ENCODE measurements at places on chromosomes 4 and X.

DNA sequence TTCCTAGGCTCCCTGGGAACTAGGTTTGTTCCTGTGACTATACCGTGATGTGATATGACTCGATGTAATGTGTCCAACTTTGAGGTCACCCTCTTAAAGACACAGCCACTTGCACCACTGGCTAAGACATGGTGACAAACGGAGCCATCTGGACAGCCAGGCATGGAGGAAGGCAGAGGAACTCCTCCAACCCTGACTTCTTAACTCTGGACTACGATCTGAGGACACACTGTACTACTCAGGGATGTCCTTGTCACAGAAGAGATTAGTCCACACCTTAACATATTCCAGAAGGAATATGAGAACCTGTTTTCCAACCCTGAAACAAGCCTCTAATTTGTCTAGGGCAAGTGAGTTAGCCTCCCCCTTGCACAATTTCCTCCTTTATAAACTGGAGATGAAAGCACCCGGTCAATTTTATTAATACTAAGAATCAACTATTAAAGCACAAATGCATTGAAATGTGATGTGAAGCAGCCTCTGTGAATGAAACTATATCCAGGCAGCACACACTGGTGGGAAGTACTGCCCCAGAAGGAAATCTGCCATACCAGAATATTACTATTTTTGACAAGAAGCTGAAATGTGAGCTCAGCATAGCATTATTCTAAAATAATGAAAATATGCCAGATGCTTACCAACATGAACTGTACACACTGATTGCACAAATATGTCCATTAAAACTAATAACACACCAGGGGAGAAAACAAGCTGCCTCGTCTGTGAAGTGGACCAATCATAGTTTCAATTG lies 47.3 kb downstream of the TSPAN5 start:
- DNase-seq: no peak

DNA sequence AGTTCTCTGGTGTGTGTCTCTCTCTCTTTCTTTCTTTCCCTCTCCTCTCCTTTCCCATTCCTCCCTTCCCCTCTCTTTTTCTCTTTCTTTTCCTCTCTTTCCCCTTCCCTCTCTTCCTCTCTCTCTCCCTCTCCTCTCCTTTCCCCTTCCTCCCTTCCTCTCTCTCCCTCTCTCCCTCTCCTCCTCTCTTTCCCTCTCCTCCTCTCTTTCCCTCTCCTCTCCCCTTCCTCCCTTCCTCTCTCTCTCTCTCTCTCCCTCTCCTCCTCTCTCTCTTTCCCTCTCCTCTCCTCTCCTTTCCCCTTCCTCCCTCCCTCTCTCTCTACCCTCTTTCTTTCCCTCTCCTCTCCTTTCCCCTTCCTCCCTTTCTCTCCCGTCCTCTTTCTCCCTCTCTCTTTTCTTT lies 12.4 kb upstream of the EOLA1 start:
- DNase-seq: no peak

GRCh38 chrX:153608806-153609205 lies 9.9 kb upstream of the CCNQ start:
- no peak for DNase-seq

DNA sequence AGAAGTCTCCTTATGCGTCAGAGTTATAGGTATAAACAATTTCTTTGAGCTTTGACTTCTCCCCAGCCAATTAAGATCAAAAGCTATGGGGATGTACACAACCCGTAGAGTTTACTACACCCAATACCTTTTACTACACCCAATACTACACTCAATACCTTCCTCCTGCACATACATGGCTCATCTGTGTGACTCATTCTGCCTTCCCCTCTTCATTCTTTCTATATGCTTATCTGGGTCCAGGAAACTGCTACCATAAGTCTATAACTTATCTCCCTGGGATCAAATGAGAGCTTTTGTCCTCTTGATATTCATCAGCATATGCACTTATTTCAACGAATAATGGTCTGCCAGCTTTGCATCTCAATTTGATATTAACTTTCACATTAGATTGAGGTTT lies 28.2 kb downstream of the ANKRD50 start:
- DNase-seq: no peak

DNA sequence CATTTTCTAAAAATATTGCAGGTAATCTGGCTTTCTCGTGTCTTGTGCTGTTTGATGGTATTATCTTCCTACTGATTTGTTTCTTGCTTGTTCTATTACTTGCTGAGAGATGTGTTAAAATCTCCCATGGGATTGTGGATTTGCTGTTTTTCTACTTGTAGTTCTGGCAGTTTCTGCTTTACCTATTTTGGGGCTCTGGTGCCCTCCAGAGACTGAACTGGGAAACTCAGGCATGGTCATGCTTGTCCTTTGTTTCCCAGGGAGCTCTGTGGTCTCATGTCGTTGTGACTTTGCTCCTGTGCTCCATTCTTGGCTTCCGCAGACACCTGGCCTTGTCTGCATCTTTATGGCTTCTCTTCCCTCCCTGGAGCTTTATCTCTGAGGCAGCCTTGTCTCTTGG lies 39.5 kb downstream of the NSD2 start:
- peak; percentile 46 for DNase-seq

DNA sequence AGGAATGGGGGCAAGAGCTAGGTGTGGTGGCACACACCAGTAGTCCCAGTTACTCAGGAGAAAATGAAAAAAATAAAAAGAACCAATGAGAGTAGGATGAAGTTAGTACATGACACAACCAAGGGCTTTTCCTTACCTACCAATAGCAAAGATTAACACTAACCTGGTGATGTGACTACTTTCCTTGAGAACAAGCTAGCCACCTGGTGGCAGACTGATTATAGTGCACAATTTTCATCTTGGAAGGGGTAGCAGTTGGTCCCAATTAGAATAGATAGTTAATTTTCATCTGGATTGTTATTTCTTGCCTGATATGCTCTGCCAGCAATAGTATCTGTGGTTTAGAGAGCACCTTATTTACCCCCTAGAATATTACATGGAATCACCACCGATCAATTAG lies 1216.8 kb upstream of the PABPC4L start:
- DNase-seq: no peak

DNA sequence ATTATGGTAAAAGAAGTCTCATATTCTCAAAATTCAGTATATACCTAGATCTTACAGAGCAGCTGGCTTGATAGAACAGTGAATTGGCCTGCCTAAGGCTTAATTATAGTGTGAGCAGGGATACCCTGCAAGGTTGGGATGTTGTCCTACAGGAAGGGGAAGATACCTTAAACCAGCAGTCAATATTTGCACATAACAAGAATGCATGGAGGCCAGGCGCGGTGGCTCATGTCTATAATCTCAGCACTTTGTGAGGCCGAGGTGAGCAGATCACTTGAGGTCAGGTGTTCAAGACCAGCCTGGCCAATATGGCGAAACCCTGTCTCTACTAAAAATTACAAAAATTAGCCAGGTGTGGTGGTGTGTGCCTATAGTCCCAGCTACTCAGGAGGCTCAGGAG lies 58.7 kb upstream of the ABCG2 start:
- DNase-seq: no peak

DNA sequence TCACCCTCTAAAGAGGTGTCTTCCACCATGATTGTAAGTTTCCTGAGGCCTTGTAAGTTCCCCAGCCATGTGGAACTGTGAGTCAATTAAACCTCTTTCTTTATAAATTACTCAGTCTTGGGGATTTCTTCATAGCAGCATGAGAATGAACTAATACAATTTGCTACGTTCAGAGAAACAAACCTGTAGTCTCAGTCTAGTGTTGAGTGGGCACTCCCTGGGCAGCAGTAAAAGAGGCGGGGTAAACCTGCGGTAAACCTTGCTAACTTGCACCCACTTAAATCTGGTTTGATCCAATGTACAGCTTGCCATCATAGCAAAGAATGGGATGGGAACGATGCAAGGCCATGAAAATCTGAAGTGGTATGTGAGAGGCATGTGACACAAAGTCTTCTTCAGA lies 22.4 kb downstream of the GRXCR1 start:
- no peak for DNase-seq

DNA sequence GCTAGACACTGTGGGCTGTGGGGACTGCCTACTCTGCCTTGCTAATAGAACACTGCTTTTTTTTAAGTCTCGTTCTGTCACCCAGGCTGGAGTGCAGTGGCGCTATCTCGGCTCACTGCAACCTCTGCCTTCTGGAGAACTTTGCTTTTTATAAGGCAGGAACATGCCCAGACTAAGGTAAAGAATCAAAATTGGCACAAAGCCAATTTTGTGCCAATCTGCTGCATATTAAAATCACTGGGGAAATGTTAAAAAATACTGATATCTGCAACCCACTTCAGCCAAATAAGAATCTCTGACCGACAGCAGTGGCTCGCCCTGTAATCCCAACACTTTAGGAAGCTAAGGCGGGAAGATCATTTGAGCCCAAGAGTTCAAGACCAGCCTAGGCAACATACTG lies 36.5 kb upstream of the CEP135 start:
- DNase-seq: no peak

DNA sequence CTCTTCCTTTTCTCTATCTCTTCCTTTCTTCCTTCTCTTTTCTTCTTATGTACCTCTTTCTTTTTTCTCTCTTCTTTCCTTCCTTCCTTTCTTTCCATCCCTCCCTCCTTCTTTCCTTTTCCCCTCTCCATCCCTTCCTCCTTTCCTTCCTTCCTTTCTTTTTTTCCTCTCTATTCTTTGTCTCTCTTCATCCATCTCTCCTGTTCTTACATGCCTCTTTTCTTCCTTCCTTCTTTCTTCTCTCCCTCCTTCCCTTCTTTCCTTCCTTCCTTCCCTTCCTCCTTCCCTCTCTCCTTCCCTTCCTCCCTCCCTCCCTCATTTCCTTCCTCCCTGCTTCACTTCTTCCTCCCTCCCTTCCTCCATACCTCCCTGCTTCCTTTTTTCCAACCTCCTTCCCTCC lies 19.2 kb upstream of the XG start:
- DNase-seq: no peak

DNA sequence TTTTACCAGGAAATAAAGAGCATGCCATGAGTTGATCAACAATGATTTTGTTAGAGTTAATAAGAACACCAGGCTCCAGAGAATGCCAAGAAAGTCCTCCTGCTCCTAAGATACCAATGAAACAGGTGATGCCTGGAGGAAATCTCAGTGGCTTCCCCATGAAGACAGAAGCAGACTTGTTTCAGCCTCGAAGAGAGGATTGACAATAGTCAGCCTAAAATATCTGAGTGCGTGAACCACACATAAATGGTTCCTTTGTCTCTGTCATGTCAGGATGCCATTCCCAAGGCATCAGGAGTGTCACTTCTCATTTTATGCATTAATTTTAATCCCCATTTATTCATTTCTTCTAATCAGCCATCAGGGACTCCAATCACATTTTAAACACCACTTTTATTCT lies 69.6 kb downstream of the PHOX2B start:
- DNase-seq: no peak

DNA sequence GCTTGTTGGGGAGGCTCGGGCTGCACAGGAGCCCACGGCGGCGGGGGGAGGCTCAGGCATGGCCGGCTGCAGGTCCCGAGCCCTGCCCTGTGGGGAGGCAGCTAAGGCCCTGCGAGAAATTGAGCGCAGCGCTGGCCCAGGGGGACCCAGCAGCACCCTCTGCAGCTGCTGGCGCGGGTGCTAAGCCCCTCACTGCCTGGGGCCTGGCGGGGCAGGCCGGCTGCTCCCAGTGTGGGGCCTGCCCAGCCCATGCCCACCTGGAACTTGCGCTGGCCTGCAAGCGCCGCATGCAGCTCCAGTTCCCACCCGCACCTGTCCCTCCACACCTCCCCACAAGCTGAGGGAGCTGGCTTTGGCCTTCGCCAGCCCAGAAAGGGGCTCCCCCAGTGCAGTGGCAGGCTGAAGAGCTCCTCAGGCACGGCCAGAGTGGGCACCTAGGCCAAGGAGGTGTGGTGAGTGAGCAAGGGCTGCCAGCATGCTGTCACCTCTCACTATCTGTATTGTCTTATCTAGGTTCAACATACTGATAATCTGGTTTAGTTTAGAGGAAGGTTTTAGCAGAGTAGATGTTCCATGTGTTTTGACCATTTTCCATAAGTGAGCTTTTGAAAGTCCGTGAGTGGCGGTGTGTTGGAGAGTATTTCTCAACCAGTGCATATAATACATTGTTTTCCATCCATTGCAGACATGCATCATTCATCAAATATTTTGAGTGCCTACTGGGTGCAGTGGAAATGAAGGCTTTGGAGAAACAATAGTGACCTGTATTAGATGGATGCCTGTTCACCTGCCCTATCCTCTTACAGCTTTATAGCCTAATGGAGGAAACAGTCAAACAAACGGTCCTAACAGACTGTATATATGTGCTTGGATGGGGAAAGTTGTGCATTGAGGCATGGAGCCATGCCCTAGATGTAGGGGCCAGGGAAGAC lies 13.1 kb downstream of the PI4K2B start:
- no peak for DNase-seq

DNA sequence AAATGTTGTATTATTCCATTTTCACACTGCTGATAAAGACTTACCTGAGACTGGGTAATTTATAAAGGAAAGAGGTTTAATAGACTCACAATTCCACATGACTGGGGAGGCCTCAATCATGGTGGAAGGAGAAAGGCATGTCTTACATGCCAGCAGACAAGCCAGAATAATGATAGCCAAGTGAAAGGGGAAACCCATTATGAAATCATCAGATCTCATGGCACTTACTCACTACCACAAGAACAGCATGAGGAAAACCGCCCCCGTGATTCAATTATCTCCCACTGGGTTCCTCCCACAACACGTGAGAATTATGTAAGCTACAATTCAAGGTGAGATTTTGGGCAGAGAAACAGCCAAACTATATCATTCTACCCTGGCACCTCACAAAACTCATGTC lies 2535.1 kb downstream of the ARAP2 start:
- no peak for DNase-seq

GRCh38 chr4:87306056-87306455 lies 16.6 kb downstream of the HSD17B13 start:
- no peak for DNase-seq

DNA sequence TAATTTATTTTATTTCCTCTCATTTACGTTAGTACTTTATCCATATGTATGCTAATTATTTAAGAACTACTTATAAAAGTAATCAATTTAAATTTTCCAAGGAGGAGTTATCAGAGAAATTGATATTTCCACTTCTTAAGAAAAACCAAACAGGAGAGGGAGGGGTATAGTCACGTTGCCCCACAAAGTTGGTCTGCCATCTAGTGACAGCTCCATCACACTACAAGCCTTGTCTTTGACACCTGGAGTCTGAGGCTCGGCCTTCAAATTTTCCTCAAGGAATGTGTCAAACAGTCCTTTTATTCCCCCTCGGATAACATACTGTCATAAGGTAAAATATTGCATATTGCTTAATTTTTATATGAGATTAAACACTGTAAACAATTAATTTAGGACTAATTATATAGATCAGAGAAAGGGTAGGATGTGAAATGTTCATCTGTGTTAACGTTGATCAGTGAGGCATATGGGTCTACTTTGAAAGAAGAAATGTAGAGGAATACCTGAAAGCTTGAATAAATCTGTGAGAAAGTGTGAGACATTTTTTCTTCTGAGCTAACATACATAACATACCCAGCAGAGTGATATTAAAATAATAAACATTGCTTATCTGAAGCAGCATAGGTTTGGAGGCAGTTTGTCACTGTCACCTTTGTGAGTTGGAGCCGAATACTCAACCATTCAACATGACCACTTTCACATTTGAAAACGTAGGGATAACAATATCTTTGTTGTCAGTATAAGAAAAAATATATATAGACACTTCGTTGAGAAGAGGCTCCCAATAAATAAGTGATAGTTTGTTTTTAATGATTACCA lies 114.4 kb downstream of the GLRA3 start:
- DNase-seq: no peak

Measured in frontal cortex (tissue), 4 donors.